Stimulated activated CD4-positive, alpha-beta T cell treated with anti-CD3 and anti-CD28 coated beads, Interleukin-1b, Interleukin-23, amount 100 ng/mL, for 1 hour (primary cell): ENCODE measurements at places on chromosomes 7 and 10.

GRCh38 chr7:158611541-158611940, 23.9 kb upstream of the PTPRN2 start:
- no peak for DNase-seq

DNA sequence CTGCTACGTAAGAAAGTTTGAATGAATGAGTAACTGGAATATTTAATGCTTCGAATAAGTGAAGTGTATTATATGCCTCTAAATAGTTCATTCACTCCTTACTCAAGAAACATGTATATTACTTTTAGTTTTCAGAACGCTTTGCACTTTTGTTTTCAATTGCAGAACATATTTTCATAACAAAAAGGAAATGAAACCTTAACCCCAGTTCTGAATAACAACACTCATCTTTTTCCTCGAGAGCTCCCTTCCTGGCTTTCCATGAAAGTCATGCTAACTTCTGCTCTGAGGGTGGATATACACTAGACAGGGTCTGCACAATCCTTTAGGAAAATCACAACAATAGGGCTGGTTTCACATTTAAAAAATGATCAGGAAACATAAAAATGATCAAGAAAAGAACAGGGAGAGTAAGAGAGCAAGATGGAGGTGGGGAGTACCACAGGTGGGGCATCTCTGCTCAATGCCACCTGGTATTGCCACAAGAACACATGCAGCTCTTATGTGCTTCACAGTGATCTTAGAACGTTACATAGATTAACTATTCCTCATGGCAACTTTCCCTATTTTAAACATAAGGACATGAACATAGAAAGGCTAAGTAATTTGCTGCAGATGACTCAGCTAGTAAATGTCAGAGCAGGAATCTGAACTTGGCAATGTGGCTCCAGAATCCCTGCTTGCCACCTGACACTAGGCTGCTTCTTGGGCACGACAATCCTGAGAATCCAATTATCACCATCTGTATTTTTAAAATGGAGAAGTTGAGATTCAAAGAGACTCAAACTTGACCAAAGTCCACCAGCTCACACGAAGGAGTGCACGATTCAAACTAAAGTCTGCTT, 219.5 kb upstream of the AOAH start:
- DNase-seq = no peak

- no peak for DNase-seq
Measured at GRCh38 chr7:156607332-156608172, 33.0 kb upstream of the RNF32 start.

- no peak for DNase-seq
Measured at GRCh38 chr7:124779620-124780019, 14.0 kb upstream of the GPR37 start.

DNA sequence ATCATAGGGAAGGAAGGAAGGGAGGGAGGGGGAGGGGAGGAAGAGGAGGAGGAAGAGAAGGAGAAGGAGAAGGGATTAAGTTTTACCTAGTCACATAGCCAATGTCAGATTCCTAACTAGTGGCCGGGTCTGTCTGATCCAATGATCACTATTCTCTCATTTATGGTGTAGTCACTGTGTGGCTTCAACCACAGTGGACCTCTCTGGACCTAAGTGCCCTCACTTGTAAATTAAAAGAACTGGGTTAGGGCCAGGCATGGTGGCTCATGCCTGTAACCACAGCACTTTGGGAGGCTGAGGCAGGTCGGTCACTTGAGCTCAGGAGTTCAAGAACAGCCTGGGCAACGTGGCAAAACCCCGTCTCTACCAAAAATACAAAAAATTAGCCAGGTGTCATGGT, 6.6 kb upstream of the SERPINE1 start:
- DNase-seq = no peak

DNA sequence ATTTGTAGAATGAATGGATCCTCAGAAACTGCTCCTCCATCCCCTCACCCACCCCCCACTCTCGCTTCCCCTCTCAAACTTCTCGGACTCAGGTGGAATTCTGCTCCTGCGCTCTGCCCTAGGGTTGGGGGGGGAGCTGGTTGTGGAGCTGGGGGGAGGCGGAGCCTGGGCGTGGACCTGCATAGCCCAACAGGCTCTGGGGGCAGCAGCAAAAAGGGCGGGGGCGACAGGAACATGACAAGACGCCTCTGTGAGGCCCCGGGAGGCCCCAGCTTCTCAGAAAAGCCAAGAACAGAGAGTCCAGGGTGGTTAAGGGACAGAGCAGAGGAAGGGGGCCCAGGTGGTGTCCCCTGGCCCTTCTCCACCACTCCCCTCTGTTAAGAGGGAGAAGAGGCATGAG, 3.5 kb downstream of the TSC22D4 start:
- DNase-seq = no peak

DNA sequence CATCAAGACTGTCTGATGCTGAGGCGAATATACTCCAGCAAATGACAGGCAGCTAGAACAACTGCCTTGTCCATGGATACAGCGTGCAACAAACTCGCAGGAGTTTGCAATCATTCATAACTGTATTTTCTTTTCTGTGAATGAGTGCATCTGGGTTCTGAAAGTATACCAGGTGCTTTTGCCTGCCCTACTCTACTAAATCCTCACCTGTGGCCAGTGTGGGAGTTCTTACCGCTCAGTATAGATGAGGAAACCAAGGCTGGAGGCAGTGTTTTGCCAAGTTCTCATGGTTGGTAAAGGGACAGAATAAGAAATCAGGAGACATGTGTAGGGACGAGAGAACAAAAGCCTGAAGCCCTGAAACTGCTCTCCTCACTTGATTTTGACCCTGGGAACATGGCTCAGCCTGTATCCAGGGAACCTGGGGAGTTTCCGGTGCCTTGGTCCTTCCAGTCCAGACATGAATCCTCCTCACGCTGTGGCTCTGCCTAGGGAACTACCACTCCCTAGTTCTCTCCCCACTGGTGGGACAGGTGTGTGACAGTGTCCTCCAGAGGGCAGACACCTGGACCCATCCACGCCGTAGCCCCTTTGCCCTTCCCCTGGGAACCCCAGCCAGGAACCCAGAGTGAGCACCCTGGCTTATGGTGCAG, 142.0 kb downstream of the CDH23 start:
- no peak for DNase-seq

DNA sequence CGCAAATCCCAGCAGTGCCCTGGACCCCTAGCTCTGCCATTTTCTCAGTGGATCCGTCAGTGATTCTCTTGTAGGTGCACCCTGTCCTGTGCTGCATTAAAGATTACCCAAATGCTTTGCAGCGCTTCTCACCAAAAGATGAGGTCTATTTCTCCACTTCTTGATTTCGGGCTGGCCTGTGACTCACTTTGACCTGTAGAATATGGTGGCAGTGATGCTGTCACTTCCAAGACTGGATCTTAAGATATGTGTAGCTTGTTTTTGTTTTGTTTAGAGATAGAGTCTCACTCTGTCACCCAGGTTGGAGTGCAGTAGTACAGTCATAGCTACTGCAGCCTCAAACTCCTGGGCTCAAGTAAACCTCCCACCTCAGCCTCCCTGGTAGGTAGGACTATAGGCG, 37.0 kb upstream of the ZMIZ1 start:
- no peak for DNase-seq

DNA sequence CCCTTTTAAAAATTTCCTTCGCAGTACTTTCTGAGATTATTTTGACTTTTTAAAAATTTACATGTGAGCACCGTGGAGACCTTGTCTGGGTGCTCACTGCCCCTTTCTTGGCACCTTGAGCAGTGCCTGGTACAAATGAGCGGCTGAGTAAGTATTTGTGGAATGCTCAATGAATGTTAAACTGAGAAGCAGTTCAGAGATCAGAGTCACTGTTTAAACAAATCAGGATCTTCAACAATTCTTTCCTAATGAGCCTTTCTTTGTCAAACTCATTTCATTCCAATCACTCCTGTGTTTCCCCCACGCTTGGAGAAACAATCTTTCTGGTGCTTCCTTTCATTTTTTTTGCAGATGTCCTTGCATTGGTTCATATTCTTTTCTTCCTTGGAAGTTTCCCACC, 611.3 kb upstream of the GALNT17 start:
- no peak for DNase-seq

GRCh38 chr10:75638752-75639151, 207.3 kb downstream of the LRMDA start:
- no peak for DNase-seq

DNA sequence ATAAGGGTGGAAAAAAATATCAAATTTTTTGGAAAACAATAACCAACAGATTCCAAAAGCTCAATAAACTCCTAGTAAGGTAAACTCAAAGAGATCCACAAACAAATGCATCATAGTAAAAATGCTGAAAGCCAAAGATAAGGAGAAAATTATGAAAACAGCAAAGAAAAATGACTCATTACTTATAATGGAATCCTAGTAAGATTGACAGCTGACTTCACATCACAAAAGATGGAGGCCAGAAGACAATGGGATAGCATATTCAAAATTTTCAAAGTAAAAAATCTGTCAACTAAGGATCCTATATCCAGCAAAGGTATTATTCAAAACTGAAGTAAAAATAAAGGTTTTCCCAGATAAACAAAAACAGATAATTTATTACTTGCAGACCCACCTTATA, 183.4 kb upstream of the VIPR2 start:
- no peak for DNase-seq

- DNase-seq = no peak
Measured at GRCh38 chr10:89210794-89211425, 3.8 kb upstream of the CH25H start.

DNA sequence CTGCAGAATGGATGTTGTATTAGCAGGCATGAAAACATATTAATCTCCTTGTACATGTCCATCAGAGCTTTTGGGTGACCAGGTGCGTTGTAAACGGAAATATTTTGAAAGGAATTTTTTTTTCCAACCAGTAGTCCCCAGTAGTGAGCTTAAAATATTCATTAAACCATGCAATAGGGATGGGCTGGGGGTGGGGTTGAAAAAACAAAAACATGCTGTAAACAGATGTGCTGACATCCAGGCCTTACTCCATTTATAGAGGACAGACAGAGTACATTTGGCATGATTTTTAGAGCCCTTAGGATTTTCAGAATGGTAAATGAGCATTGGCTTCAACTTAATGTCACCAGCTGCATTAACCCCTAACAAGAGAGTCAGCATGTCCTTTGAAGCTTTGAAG, 50.2 kb downstream of the PTPN12 start:
- no peak for DNase-seq

DNA sequence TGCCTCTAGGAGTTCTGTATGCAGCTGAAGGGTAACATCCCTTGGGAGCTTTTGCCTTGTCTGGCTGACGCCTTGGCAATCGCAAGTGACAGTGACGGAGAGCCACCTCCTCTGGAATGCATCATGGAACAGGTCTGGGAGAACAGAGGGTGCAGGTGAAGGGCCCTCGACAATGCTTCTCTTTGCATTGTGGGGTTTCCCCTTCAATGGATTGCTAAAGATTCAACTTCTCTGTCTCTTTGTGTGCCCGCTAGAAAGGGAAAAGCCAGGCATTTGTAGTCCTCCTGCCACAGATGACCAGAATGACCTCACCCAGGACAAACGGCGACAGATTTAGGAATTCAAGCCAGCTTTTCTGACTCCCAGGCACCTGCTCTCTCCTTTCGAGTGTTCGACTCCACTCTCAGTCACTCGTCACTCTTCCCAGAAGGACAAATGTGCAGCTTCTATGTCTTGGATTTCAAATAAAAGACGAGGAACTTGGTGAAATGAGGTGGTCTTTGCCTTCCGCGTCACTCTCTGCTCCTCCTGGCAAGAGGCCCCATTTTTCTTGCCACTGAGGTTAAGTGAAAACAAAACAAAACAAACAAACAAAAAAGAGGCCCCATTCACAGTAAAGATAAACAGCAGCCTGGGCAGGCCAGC, 26.1 kb downstream of the IL2RA start:
- DNase-seq = no peak

- no peak for DNase-seq
Measured at GRCh38 chr10:73969224-73969841, 28.6 kb upstream of the VCL start.

DNA sequence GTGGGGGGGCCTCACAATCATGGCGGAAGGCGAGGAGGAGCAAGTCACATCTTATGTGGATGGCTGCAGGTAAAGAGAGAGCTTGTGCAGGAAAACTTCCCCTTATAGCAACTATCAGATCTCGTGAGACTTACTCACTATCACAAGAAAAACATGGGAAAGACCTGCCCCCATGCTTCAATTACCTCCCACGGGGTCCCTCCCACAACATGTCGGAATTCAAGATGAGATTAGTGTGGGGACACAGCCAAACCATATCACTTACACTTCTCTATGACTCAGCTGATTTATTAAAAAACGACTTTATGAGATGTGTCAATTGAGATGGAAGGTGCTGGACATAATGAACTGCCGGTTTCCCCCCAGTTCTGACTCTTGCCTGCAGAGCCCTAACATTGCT, 23.8 kb upstream of the CHN2 start:
- no peak for DNase-seq
